ENCODE measurements at places on chromosomes 5 and 9.

DNA sequence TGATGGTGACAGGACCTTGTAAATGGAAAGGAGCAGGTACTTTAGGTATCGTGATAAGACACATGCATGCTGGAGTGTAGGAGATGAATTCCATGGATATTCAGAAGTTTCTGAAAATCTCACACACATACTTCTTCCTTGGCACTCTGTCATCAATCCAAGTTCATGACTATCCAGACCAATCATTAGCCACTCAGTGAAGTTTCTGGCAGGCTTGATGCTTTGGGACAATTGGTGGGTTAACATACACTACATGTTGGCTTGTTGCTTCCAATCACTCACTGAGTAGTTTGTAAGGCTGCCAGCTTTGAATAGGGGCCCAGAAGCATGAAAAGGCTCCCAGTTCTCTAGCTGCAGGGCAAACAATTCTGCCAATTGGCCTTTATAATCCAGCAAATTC, 147.6 kb downstream of the CEMIP2 start:
- no peak for DNase-seq

GRCh38 chr9:22332202-22332601, 114.4 kb upstream of the DMRTA1 start:
- no peak for DNase-seq

GRCh38 chr5:129199308-129199707, 104.8 kb downstream of the ISOC1 start:
- no peak for DNase-seq

DNA sequence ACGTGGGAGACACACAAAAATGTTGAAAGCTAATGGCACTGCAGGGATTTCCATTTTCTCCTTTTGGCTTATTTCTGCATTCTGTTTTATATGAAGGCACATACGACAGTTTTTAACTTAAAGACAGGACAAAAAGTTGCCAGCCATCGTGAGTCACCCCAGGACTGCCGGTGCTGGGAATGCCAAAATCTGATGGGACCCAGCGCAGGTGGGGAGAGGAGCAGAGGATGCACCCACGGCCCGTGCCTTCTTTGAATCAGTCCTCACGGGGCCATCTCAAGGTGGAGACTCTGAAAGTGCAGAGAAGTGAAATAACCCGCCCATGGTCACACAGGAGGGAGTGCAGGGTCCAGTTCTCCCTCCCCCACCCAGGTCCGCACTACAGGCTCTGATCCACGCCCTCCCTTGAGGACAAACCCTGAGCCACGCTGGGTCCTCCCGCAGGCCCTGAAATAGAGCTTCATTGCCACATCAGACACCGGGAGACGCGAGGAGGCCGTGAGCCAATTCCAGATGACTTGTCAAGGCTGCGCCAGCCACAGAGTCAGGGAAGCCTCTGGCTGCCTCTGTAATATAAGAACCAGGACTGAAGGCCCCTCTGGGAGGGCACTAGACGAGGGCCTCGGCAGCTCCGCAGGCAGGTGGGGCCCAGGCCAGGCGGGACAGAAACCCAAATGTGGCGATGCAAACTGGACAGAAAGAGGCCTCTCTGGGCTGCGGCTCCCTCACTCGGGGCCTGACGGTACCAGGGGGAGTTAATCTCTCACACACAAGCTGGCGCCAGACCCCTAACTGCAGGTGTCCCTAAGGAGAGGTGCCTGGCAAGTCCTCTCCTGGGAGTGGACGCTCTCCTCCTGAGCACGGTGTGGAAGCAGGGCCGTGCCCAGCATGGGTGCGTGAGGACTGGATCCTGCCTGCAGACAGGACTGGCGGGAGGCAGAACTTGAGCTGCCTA, 22.9 kb downstream of the ADAMTS2 start:
- no peak for DNase-seq

DNA sequence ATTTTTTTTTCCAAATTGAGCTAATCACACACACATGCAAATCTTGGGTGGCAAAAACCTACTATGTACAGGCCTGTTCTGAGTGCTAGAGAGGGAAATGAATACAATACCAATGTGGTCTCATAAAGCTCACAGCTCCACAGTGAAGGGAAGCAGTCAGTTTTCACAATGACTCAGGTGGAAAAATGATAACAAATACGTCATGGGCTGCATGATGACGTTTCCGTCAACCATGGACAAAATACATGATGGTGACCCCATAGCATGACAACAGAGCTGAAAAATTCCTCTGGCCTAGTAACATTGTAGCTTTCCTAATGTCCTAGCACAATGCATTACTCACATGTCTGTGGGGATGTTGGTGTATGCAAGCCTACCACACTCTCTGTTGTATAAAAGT, 252.5 kb downstream of the TRIM32 start:
- DNase-seq = no peak

DNA sequence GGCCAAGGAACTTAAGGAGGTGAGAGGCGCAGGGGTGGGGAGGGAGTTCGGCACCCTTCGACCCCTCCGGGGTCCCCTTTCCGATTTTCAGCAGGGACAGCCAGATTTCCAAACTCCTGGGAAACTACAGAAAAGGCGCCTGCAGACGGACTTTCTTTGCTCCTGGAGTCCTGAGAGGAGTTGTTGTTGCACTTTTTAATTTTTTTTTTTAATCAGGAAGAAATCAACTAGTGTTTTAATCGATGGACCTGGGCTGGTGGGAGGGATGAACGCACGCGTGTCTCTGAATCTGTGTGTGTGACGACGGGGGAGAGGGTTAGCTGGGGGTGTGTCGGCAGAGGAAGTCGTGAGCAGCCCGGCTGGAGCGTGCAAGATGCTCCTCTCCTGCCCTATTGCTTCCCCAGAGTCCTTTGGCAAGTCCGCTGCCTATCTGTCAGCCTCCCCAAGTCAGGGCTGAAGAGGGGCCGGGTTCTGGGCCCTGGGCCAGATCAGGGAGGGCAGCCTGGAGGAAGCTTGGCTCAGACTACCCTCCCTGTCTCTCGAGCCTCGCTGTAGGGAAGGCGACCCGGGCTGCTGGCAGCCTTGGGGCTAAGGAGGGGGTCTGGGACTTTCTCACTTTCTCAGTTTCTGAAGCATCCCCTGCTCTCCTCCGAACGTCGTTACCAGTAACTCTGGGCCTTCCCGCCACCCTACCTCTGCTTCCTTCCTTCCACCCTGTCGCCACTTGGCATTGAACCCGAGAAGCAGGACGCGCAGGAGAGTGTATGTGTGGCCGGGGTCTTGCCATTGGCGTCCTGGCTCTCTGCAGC, 731 bp downstream of the PRR16 start:
- DNase-seq = peak; percentile 78

- no peak for DNase-seq
Measured at GRCh38 chr5:115209279-115209678, 39.6 kb upstream of the TRIM36 start.

DNA sequence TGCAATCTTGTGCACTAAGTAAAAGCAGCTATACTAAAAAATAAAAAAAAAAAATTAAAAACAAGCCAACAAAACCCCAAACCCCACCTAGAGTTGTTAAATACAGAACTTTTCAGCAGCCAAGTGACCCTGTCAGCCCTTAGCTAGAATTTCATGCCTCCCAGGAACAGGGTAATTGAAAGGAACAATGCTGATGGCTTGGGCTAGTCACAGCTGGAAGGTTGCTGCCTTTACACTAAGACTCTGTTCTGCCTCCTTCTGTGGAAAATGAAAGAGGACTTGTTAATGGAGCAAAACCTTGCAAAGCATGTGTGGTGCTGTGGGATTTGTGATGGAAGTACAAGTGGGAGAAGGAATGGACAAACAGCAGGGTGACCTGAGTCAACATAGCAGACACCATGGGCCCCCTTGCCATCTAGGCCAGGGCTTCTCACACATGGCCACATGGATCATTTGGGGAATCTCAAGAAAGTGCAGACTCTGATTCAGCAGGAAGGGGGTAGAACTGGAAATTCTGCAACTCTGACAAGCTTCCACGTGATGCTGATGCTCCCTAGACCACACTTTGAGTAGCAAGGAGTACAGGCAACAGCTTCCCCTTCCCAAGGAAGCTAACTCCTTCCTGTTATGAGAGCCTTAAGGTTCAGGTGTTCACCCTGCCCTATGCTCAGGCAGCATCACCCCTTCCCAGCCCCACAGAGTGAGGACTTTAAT, 14.9 kb upstream of the TMEM252 start:
- no peak for DNase-seq

- DNase-seq = peak; percentile 91
Measured at GRCh38 chr5:58922461-58923171, 339.7 kb downstream of the RAB3C start.

DNA sequence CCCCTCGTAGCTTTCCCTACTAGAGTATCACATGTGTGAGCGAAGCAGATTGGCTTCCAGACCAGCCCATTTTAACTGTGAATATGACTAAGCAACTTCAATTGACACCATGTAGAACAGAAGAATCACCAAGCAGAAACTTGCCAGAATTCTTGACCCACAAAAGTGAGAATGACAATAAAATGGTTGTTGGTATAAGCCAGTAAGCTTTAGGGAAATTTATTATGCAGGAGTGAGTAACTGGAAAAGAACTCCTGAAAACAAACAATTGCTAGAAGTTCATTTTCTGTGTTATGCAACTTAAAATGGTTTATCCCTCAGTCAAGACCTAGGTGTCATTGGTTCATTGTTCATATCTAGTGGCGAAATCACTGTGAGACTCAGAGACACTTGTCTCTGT, 303.1 kb downstream of the DMRT2 start:
- DNase-seq = no peak

GRCh38 chr9:134678206-134678605, 36.6 kb downstream of the COL5A1 start:
- DNase-seq = no peak

DNA sequence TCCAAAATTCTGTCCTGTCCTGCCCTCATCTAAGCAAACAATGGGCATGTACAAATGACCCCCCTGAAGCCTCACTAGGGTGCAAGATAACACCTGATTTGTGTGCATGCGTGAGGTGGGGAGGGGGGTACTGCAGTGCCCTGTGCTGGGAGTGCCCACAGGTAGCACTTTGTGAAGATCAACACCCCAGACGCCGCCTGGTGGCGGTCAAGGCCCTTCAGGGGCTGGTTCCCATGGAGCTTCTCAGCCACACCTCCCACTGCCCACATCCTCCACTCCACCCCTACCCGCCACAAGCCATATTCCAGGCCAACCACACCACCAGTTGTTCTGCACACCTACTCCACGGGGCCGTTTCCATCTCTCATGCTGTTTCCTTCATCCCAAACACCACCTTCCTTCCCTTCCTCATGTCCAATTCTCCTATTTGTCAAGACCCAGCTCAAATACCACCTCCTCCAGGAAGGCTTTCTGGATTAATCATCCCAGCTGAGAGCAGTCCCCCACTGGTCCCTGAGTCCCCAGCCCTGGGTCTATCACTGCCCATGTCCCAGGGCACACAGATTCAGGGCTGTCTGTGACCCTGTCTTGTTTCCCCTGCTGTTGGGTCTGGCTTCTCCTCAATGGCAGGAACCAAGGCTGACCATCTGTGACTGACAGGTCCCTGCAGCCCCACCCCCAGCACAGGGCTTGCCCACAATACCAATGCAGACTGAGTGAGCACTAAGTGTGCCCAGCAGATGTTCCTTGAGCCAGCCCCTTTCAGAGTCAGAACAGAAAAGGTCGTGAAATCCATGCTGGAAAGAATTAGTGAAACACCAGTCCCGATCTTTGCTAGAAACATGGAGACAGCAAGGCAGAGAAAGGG, 178.4 kb downstream of the PAX5 start:
- DNase-seq = no peak

GRCh38 chr5:10453545-10453944, 11.9 kb downstream of the ROPN1L start:
- no peak for DNase-seq

DNA sequence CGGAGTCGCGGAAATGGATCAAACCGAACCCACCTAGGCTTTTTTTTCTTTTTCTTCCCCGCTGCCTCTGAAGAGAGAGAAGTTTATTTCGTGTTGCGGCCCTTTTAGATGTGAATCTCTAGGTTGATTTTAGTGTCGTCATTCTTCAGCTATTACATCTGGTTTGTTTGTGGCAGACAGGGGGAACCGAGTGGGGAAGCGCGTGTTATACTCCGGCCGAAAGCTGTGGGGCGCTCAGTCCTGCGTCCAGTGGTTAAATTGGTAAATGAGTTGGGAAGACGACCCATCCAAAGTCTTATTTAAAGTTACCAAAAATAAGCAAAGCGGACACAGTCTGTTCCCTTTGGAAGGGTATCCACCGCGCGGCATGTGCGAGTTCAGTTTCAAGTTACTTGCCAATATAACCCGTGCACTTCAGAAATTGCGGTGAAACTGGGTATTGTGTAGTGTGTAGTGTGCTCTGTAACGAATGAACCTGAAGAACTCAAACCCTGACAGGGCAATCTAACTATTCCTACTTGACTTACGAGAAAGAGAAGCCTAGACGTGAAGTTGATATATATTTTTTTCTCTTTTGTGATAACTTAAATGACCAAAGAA, 1.3 kb downstream of the MAN2A1 start:
- peak; percentile 42 for DNase-seq

DNA sequence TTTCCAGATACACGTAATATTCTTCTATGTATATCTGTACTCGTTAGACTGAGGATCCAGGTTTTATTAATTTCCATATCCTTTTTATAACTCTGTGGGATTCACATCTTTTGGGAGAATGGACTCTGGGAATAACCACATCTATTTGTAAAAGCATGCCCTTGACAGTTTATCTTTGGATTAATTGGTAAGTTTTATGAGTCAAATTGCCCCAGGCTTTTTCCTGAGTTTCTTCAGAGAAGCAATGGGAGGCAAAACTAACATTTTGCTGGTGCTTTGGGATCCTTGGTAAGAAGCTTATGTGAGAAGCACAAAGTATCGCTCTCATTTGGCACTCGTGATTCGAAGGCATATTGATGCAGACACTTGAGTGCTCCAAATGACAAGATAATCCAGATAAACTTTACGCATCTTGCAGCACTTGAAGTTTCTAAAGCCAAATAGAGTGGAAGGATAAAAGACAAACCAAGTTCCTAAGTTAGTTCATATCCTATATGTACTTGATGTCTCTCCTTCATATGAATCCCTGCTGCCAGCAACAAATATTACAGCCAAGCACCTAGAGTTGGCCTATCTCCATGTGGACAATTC, 324.7 kb downstream of the TLE4 start:
- DNase-seq = no peak

DNA sequence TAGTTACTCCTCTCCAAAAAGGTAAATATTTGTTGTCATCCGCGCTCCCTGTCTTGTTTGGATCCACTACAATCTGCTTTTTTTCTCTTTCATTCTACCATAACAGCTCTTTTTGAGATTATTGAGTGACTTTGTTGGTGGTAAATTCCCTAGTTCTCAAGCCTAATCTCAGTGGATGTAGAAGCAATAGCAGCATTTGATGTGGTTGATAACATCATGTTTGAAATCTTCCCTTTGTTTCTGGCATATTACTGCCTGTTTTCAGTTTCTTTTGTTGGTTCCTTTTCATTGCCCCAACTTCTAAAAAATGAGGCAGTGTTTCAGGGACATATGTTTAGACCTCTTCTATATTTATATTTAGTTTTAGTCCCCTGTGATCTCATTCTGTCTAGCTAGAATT, 8.9 kb downstream of the CDC42SE2 start:
- DNase-seq = no peak

DNA sequence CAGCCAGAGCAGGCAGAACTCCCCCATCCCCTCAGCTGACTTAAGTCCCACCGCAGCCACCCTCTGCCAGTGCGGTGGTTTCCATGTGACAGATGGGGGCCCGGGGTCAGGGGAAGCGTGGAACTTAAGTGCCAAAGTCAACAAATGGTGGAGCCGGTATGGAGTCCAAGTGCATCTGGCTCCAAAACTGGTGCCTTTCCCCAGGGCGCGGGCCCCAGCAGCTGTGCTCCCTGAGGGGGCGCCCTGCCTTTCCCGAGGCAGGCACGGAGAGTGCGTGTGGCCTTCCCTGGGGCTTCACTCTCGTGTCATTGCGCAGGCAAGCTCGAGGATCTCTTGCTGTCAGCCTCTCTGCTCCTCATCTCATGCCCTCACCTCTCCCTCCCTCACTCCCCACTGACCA, 33.8 kb downstream of the SLC46A2 start:
- DNase-seq = no peak

GRCh38 chr9:98706651-98707165, 2.0 kb downstream of the GABBR2 start:
- DNase-seq = peak; percentile 80

All from G401 (cell line).